T-helper 2 cell treated with Interferon-gamma antibody and Interleukin-4, amounts not matched to agents 100 ng/mL and 5 ng/mL, for 36 hours (primary cell): ENCODE measurements at places on chromosomes 7 and 10. TPM values are rescaled to one million over a fixed set of nuclear protein-coding genes. Genes with fewer than 3 reads are reported as not detected.

The HOGA1 gene
- total RNA-seq, result not detected in 2 replicates

The ADRB1 gene
- not detected in 2 replicates for total RNA-seq

The DPY19L1 gene
- 22.3 and 23.1 TPM in 2 replicates for total RNA-seq

The TACR2 gene
- not detected in 2 replicates for total RNA-seq

The PDE1C gene
- total RNA-seq, result not detected in 2 replicates

The DDIT4 gene
- total RNA-seq, result 154 and 155 TPM in 2 replicates

The SHTN1 gene
- 0.32 and 0.75 TPM in 2 replicates for total RNA-seq

The TMEM140 gene
- 13.5 and 14.0 TPM in 2 replicates for total RNA-seq

The AMPH gene
- 0.23 and 0.30 TPM in 2 replicates for total RNA-seq

The FAM25A gene
- total RNA-seq, result not detected in 2 replicates

The PSD gene
- total RNA-seq, result 1.4 and 1.6 TPM in 2 replicates

The WNT16 gene
- not detected in 2 replicates for total RNA-seq

The GTPBP10 gene
- total RNA-seq, result 25.3 and 27.3 TPM in 2 replicates

The FXYD4 gene
- total RNA-seq, result 0.30 TPM in 1 of 2 replicates, not detected in the other

The CLRN3 gene
- total RNA-seq, result not detected in 2 replicates

The STEAP4 gene
- not detected in 2 replicates for total RNA-seq

The GIMAP5 gene
- total RNA-seq, result 77.7 and 90.8 TPM in 2 replicates

The MYOZ1 gene
- total RNA-seq, result not detected in 2 replicates

The PTPRN2 gene
- total RNA-seq, result 5.1 and 5.4 TPM in 2 replicates

The NANOS1 gene
- total RNA-seq, result 0.20 and 0.34 TPM in 2 replicates

The PMS2 gene
- 19.2 and 21.2 TPM in 2 replicates for total RNA-seq

The LFNG gene
- total RNA-seq, result 85.6 and 86.6 TPM in 2 replicates

The CLDN12 gene
- total RNA-seq, result 2.5 and 2.6 TPM in 2 replicates

The PPP1R17 gene
- total RNA-seq, result not detected in 2 replicates

The CDC14C gene
- total RNA-seq, result not detected in 2 replicates

The IFIT1 gene
- 3.4 and 3.5 TPM in 2 replicates for total RNA-seq

The OPALIN gene
- not detected in 2 replicates for total RNA-seq

The POT1 gene
- total RNA-seq, result 25.6 and 29.4 TPM in 2 replicates

The DPYSL4 gene
- 11.1 and 11.8 TPM in 2 replicates for total RNA-seq

The CAV2 gene
- total RNA-seq, result not detected in 2 replicates

The TWNK gene
- 14.8 and 15.3 TPM in 2 replicates for total RNA-seq

The ACBD7 gene
- total RNA-seq, result 3.0 and 3.2 TPM in 2 replicates

The RSU1 gene
- total RNA-seq, result 86.9 and 89.0 TPM in 2 replicates

The DNAJB12 gene
- total RNA-seq, result 34.5 and 37.0 TPM in 2 replicates

The CPA5 gene
- total RNA-seq, result 1.0 and 1.7 TPM in 2 replicates

The PNLIPRP1 gene
- not detected in 2 replicates for total RNA-seq

The HOXA1 gene
- 0.41 and 0.50 TPM in 2 replicates for total RNA-seq

The PPP1R9A gene
- not detected in 2 replicates for total RNA-seq

The DENND10 gene
- 56.1 and 58.3 TPM in 2 replicates for total RNA-seq

The CYP2E1 gene
- 0.39 TPM in 2 replicates for total RNA-seq

The OR2A5 gene
- total RNA-seq, result not detected in 2 replicates

The ACBD5 gene
- total RNA-seq, result 19.5 and 19.7 TPM in 2 replicates

The AKR1C4 gene
- not detected in 2 replicates for total RNA-seq

The TCAF2 gene
- 20.7 and 21.3 TPM in 2 replicates for total RNA-seq

The AQP1 gene
- total RNA-seq, result 0.11 TPM in 1 of 2 replicates, not detected in the other

The LARP4B gene
- 117 and 119 TPM in 2 replicates for total RNA-seq

The CPA4 gene
- not detected in 2 replicates for total RNA-seq

The CTAGE15 gene
- total RNA-seq, result 1.3 and 2.0 TPM in 2 replicates

The CALML5 gene
- total RNA-seq, result not detected in 2 replicates

The HOXA5 gene
- not detected in 2 replicates for total RNA-seq

The SPOCK2 gene
- 213 and 217 TPM in 2 replicates for total RNA-seq
